ENCODE measurements at places on chromosomes 3 and 15. TPM values are rescaled to one million over a fixed set of nuclear protein-coding genes. Genes with fewer than 3 reads are reported as not detected.

Gene CCR2
- 4.1 TPM for total RNA-seq

Gene KIF7
- 2.3 TPM for total RNA-seq

Gene PP2D1
- not detected for total RNA-seq

Gene ITIH1
- total RNA-seq = not detected

Gene REC114
- total RNA-seq = not detected

Gene ERICH6
- total RNA-seq = not detected

Gene THRB
- total RNA-seq = 13.2 TPM

Gene CADM2
- 3.0 TPM for total RNA-seq

Gene APPL1
- total RNA-seq = 28.6 TPM

Gene ABI3BP
- 77.0 TPM for total RNA-seq

Gene CCR3
- not detected for total RNA-seq

Gene UPK1B
- total RNA-seq = not detected

Gene GCSAM
- 5.8 TPM for total RNA-seq

Gene MCTP2
- 72.3 TPM for total RNA-seq

Gene ZPLD1
- not detected for total RNA-seq

Gene EPHB1
- 0.54 TPM for total RNA-seq

Gene HRG
- total RNA-seq = not detected

Gene MYO5C
- 29.1 TPM for total RNA-seq

Gene PLAAT1
- total RNA-seq = not detected

Gene STRIT1
- total RNA-seq = not detected

Gene DLG1
- 205 TPM for total RNA-seq

Gene TNFAIP8L3
- 3.2 TPM for total RNA-seq

Gene PRR20G
- total RNA-seq = not detected

Gene ACTC1
- total RNA-seq = not detected

Gene DPPA2
- not detected for total RNA-seq

Gene ZNF502
- total RNA-seq = 3.3 TPM

Gene ARHGAP11A
- total RNA-seq = 4.6 TPM

Measured in Peyer's patch (tissue), 4 donors.